GM12864 (cell line): ENCODE measurements at places on chromosomes 3 and 15.

GRCh38 chr3:66485291-66485968 lies 15.4 kb downstream of the LRIG1 start:
- no peak for DNase-seq

DNA sequence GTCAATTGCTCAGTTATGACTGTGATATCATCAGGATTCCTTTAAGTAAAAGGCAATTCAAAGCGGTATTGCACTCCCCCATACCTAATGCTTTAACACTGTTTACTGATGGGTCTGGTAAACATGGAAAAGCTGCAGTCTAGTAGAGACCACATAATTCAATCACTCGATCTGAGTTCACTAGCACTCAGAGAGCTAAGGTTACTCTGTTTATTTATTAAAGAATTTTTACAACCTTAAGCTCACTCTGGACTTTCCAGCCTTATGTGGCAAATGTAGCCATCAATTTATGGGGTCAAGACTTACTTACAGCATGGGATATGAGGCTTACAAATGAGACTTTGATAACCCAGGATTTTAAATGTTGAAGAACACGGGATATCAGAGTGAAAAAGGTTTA lies 18.4 kb upstream of the CCR2 start:
- no peak for DNase-seq

DNA sequence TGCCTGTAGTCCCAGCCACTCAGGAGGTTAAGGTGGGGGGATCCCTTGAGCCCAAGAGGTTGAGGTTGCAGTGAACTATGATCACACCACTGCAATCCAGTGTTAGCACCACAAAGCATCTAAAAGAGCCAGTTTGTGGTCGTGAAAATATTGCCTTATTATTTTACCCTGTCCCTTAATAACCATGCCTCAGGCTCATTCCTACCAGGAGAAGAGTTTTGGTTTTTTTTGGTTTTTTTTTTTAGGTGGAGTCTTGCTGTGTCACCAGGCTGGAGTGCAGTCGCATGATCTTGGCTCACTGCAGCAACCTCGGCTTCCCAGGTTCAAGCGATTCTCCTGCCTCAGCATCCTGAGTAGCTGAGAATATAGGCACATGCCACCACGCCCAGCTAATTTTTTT lies 17.9 kb upstream of the AVEN start:
- DNase-seq, result no peak

- no peak for DNase-seq
Measured at GRCh38 chr15:50944672-50945071, 36.2 kb downstream of the AP4E1 start.

DNA sequence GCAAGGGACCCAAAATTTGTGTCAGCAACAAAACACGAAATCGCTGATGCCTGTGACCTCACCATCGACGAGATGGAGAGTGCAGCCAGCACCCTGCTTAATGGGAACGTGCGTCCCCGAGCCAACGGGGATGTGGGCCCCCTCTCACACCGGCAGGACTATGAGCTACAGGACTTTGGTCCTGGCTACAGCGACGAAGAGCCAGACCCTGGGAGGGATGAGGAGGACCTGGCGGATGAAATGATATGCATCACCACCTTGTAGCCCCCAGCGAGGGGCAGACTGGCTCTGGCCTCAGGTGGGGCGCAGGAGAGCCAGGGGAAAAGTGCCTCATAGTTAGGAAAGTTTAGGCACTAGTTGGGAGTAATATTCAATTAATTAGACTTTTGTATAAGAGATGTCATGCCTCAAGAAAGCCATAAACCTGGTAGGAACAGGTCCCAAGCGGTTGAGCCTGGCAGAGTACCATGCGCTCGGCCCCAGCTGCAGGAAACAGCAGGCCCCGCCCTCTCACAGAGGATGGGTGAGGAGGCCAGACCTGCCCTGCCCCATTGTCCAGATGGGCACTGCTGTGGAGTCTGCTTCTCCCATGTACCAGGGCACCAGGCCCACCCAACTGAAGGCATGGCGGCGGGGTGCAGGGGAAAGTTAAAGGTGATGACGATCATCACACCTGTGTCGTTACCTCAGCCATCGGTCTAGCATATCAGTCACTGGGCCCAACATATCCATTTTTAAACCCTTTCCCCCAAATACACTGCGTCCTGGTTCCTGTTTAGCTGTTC lies 34.9 kb downstream of the CHDH start:
- DNase-seq, result no peak

DNA sequence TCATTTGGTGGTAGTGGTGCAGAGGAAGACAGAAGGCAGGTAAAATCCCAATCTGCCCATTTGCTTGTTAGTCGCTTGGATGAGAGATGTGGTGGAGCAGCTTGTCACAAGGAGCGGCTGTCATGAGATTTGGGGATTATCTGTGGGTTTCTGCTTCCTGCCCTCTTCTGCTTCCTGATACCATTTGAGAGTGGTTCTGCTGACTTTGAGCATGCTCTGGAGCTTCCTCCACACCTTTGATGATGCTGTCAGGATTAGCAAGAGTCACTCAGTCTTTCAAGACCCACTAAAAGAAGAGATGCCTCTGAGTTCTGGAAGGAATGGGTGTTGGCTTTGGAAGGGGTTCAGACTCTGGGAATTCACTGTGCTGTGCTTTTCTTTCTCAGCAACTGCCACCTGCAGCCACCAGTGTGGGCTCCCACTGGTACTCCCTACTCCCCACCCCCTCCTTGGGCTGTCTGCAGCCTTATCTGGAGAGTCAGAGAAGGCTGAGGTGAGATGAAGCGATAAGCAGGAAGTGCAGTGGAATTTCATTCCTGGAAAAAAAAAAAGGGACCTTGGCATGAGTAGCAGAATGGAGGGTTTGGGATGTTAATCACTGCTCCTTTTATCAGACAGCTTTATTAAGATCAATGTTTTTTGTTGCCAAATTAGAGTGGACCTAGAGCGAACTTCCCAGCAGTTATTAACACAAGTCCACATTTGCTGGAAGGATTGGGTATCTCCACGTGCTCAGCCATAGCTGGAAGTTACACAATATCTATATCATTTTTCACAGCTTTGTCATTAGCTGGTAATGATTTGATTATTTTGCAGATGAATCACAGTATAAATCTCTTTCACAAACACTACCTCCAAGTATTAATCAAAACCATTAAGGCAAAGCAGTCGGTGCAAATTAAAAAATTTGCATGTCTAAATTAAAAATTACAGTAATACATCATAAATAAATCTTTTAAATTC lies 233.0 kb upstream of the SATB1 start:
- DNase-seq, result no peak

DNA sequence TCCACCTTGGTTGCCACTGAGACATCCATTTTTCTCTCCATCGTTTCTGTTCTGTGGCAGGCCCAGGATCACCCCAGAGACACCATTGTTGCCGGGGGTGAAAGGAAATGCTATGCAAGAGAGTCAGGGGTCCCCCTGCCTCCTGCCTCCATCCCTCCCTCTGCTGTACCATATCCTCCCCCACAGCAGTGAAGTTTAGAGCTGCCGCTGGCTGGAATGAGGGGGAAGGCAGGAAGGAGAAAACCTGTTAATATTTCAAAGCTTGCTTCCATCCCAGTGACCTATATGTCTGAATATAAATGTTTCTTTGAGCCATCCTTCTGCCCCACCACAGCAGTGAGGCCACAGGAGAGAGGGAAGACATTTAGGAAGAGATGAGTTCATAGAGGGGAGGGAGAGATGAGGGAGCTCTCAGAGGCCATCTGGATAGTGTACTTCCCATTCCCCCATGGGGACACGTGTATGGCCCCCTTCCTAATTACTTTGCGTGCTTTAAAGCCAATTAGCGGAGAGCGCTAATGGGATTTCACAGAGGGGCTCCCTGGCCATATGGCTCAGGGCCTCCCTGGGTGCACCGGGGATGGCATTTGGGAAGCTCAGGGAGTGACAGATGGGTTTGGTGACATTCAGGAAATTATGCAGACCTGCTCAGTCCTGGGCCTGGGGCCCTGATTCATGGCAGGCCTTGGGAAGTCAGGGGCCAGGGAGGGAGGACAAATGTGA lies 40.4 kb upstream of the CHRNB4 start:
- DNase-seq, result no peak

- DNase-seq, result no peak
Measured at GRCh38 chr15:38019066-38019465, 84.6 kb downstream of the TMCO5A start.

GRCh38 chr15:60685346-60685937 lies 206.5 kb upstream of the ICE2 start:
- DNase-seq, result no peak

DNA sequence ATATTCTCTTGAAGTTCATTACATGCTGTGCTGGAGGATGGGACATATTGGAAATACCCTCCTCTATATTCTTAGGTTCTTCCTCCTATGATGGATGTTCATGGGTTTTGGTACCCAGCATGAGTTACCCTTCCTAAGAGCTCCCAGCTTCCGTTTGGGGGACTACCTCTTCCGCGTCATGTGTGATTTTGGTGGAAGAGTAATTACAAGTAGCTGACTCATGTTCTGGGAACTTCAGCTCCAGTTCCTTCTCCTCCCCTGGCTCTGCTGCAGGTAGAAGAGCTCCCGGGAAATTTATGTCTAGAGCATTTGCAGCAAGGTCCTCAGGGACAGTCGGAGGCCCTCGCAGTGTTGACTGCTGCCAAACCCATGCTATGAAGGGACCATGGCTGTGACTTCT lies 208.8 kb upstream of the IL12A start:
- no peak for DNase-seq

DNA sequence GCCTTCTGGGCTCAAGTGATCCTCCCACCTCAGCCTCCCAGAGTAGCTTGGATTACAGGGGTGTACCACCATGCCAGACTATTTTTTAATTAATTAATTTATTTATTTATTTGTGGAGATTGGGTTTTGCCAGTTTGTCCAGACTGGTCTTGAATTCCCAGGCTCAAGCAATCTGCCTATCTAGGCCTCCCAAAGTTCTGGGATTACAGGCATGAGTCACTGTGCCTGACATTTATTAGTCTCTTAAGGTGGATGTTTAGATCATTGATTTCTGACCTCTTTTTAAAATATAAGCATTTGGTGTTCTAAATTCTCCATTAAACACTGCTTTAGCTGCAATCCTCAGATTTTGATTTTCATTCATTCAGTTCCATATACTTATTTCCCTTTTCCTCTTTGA lies 15.6 kb downstream of the FBXW12 start:
- DNase-seq, result no peak
